ENCODE measurements at places on chromosomes 3 and 15.

DNA sequence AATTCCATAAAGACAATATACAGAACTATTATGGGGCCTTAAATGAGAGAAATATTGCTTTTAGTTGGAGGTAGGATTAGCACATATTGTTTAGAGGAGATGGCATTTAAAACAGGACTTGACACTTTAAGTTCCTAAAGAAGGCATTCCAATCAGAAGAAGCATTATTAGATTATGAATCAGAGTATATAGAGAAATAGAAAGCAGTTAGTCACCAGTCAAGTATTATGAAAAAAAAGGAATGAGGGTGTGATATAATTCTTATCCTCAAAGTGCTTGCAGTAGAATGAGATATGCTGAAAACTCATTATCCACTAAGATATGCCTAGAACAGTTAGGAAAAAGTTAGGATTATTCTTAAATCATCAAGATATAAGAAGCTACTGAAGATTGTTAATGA lies 456.2 kb downstream of the ZNF385D start:
- no peak for DNase-seq

DNA sequence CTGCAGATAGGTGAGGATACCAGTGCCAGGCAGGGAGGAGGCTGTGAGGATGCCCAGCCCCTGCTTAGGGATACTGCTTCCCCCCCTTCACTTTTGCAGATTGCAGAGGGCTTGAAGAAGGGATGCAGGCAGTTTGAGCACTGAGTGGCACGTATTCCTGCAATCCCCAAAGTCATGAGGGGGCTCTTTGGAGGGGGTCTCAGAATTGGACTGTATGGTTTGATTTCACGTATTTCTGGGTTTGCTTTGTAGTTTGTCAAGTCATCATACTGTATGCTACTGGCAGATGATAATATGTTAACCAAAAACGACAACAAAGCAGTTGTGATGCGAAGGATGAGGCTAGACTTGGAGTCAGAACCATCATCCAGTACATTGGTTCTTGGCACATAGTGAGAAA lies 28.1 kb downstream of the CHST14 start:
- no peak for DNase-seq

- peak; percentile 90 for DNase-seq
Observed at GRCh38 chr15:90192961-90193786, 8.0 kb upstream of the SEMA4B start.

- DNase-seq, result no peak
Observed at GRCh38 chr15:49032601-49033145, 13.6 kb downstream of the SECISBP2L start.

DNA sequence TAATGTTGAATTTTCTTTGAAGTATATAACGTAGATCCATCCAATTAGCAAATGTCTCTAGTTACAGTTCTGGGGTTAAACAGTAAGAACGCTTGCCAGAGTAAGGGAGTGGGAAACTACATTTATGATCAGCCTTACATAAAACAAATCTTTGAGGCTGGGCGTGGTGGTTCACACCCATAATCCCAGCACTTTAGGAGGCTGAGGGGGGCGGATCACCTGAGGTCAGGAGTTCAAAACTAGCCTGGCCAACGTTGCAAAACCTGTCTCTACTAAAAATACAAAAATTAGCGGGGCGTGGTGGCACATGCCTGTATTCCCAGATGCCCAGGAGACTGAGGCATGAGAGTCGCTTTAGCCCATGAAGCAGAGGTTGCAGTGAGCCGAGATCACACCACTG lies 50.1 kb upstream of the GATM start:
- no peak for DNase-seq

DNA sequence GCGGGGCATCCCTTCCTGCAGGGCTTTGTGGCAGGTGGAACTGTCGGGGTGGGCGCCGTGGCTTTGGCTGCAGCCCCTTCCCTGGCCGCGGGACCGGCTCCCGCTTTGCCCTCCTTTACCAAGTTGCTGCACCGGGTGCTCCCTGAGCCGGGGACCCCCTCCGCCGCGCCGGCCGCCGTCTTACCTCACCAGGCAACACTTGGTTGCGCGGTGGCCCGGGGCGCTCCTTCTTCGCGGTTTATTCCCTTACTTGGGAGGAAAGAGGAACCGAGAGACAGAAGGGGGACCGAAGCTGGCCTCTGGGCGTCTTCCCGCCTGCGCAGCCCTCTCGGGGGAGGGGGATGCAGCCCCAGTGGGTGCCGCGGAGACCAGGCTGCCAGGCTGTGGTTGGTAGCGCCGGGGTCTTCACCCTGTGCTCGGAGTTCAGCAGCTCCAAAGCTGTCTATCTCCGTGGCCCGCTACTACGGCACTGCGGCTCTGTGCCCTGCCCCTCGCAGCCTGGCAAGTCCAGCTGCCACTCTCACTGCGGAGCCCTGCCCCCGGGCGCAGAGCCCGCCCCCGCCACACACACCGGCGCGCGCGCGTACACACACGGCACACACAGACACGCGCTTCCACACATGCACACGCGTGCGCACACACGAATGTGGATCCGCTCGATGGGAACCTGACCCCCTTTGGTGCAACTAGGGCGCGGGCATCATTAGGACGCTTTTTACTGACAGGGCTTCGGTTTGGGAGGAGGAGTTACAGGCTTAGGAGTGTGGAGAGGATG lies at the start of gene DGKG:
Gene DGKG, minus strand, starts transcription at position 473 of the 775 bp plus-strand sequence. CDS start 41,775 bp downstream, outside the sequence.
- no peak for DNase-seq

DNA sequence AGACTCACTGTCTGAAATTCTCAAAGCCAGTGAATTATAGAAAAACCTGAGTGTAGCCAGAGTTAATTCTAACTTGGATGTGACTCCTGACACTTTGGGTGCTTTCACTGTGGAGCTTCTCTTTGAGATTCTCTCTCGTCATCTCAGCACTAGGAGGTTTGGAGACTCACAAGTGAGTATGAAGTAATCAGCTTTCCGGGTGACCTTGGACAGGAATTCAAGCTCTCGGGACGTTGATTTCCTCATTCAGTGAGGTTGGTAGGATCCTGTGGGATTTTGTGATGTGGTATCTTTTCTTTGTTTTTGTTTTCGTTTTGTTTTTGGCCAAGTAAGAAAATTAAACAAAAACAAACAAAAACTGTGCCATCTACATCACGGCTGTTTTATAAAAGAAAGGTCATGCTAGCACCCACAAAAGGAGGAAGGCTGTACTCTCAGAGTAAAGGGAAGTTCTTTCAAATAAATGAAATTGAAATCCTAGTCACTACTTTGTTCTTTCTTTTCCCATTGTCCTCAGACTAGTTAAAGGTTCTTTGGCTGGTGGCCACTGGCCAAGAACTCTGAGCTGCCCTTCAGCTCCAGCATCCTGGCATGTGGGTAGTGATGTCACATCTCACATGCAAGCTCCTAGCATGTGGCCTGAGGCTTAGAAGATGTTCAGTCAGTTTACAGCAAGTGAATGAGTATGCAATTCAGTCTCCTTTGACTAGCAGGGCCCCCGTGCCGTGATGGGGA lies 263.3 kb upstream of the TPM1 start:
- DNase-seq, result no peak

GRCh38 chr3:36924744-36925521 lies 19.9 kb downstream of the TRANK1 start:
- no peak for DNase-seq

DNA sequence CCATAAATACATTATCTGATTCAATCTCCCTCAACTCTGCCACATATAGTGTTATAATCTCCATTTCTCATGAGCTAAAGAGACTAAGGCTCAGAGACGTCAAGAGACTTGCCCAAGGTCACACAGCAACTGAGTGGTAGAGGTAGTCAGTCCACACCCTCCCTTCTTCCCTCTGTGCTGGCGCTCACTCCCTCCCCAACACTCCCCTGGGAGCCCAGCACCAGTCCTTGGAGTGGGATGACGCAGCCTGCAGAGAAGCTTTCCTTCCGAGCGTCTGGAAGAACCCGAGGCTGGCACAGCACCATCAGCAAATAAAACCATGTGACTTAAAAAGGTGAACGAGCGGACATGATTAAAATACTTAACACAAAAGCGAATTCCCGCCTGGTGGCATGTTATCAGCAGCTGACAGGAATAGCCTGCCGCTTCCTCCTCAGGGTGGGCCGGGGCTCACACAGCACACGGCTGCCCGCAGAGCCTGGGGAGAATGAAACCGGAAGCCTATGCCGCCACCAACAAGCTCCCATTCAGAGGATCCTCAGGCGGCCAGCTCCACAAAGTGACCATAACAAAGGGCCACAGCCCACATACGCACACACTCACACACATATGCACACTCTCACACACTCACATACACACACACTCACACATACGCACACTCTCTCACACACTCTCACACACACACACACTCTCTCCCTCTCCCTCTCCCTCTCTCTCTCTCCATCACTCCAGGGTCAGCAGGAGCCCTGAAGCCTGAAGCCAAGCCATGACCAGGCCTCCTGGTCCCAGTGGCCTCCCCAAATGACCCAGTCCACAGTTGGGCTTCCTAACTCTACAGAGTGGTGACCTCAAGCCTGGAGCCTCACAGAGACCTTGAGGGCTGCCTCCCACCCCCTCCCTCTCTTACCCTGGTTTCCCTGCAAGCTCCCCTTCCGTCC lies 120.5 kb downstream of the XXYLT1 start:
- DNase-seq, result peak; percentile 88

DNA sequence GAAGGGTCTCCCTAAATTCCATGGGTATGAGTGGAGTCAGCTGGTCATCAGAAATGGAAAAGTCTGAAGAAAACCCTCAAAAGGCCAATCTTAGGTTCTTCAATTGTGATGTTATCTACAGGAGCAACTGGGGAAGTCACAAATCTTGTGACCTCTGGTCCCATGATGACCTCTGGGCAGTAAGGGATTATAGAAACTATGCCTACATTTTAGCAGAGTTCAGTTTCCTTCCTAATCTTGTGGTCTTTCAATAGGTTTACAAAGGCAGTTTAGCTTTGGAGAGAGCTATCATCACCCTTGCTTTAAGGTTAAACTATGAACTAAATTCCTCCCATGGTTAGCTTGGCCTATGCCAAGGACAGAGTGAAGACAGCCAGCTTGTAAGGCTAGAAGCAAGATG lies 225.1 kb downstream of the DPH6 start:
- no peak for DNase-seq

GRCh38 chr15:47620960-47621681 lies 96.2 kb upstream of the SEMA6D start:
- no peak for DNase-seq

- no peak for DNase-seq
Observed at GRCh38 chr3:115989684-115990421, 366.5 kb downstream of the GAP43 start.

- DNase-seq, result peak; percentile 66
Observed at GRCh38 chr3:59277816-59278215, 228.0 kb upstream of the CFAP20DC start.

- no peak for DNase-seq
Observed at GRCh38 chr3:156973954-156974353, 147.8 kb downstream of the LEKR1 start.

DNA sequence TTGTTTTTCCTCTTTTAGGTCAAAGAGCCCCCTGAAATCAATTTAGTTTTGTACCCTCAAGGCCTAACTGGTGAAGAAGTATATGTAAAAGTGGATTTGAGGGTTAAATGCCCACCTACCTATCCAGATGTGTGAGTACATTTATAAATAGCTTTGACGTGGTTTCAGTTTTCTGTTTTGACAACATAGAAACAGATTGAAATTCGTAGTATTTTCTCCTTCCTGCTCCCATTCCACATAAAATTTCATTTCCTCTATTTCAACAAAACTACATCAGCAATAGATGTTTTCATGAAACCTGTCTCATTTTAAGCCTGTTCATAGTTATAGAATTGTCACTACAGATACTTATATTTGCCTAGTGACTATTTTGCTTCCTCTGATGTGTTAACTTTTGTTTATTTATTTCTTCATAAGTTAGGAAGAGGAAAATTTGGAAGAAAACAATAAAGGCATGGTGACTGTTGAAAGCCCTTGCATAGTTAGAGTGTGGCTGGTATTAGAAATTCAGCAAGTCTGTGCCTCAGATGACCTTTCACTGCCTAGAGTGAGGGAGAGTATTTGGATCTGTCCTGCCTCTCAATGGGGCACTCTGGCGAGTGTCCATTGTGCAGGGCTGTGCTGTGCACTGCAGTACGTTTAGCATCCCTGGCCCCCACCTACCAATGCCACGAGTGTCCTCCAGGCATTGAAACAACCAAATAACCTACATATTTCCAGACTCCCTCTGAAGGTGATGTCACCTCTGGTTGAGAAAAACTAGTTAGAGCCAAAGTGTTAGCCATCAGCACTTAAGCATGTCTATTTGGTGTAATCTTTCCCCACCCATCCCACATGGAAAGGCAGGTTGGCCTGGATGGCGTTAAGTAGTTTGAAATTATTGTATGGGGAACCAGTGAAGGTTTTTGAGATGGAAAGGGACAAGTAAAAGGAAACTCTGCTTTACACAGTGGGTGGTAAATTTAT lies 5.9 kb downstream of the EIF2AK4 start:
- DNase-seq, result no peak

GRCh38 chr3:15858547-15859506 lies 61.0 kb upstream of the ANKRD28 start:
- DNase-seq, result peak; percentile 50

DNA sequence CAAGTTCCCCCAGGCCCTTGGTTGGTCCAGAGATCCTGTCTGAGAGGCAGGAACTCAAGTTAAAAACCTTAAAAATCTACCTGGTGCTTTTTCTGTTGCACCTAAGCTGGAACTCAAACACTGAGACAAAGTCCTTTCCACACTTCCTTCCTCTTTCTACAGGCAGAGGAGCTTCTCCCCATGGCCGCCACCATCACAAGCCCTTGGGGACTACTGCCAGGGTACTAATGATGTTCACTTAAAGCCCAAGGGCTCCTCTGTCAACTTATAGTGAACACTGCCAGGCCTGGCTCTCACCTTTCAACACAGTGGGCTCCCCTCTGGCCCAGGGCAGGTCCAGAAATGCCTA lies 26.0 kb downstream of the TM4SF18 start:
- DNase-seq, result no peak

DNA sequence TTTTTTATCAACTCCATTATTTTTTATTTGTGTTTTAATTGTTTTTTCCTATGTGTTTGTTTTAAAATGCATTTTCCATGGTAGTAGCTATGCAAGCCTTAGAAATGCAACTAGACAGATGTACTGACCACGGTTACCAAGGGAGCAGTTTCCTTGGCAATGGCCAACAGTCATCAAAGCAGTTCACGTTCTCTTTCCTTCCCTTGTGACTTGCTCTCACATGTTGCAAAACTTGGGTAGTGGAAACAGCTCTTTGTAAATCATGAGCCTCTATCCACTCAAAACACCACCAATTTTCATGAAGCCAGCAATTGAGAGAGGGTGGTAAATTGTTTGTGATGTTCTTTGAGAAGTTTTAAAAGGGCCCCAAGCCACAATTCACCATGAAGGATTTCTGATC lies 499.4 kb upstream of the MDFIC2 start:
- peak; percentile 32 for DNase-seq

GRCh38 chr3:187773233-187774184 lies 28.2 kb upstream of the BCL6 start:
- no peak for DNase-seq

DNA sequence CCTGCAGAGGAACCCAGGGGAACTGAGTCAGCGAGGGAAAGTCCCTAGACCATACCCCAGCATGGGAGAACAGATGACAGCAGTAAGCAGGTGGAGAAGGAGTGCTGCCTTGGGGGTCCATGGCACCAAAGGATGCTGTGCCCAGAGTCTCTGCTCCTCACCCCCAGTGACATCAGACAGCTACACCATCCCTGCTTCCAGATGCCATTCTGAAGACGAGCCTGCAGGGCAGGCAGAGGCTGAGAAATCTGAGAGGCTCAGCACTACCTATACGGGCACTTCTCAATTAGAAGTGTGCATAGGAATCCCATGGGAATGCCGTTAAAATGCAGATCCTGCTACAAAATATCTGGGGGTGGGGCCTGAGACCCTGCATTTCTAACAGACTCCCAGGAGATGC lies 211.3 kb upstream of the NSMCE3 start:
- DNase-seq, result no peak
